ENCODE measurements at places on chromosomes 2 and 18.

DNA sequence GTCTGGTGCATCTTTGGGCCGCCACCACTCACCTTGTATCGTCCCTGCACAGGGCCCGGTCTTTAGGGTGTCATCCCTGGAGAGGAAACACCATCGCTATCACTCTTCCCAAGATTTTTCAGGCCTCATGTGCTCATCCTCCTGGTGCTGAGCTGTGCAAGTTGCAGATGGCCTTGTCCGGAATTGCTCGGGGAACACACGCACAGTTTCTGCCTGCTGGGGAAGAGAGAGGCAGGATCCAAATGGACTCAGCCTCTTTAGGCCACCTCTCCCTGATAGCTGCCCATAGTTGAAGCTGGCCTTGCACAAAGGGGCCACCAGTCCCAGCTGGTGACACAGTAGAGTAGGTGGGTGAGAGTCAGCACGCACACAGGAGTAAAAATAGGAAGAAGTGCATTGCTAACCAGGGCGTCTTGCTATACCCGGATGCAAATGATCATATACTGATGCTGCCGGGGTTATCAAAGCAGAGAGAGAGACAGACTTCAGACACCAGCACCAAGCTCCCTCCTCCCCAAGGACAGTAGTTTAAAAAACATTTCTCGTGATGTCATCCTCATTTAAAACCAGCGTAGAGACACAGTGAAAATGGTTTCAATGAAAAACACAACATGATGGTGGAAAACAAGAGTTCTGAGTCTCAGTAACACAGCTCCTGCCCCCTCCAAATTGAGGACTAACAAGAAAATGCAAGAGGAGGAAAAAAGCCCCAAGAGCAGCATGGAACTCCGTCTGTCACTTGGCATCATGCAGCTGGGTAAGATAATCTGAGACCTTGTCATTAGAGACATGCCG is 147.5 kb upstream of the NCK2 start:
- no peak for DNase-seq

DNA sequence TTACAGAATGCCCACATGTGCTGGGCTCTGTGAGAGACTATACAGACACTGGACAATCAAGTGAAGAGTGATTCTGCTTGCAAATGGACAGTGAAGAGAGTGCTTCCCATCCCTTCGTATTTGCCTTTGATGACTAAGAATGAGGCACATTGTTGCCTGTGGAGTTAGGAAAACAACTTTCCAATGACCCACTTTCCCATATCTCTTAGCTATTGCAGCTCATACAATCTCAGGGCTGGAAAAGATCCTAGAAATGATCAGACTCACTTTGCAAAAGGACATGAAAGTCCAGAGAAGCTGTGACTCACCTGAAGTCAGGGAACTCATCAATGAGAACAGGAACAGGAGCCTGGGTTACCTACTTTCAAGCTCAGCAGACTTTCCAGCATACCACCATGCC is 440.5 kb upstream of the TCF4 start:
- DNase-seq: no peak

- no peak for DNase-seq
Observed at GRCh38 chr2:68809324-68810240, 61.6 kb downstream of the BMP10 start.

DNA sequence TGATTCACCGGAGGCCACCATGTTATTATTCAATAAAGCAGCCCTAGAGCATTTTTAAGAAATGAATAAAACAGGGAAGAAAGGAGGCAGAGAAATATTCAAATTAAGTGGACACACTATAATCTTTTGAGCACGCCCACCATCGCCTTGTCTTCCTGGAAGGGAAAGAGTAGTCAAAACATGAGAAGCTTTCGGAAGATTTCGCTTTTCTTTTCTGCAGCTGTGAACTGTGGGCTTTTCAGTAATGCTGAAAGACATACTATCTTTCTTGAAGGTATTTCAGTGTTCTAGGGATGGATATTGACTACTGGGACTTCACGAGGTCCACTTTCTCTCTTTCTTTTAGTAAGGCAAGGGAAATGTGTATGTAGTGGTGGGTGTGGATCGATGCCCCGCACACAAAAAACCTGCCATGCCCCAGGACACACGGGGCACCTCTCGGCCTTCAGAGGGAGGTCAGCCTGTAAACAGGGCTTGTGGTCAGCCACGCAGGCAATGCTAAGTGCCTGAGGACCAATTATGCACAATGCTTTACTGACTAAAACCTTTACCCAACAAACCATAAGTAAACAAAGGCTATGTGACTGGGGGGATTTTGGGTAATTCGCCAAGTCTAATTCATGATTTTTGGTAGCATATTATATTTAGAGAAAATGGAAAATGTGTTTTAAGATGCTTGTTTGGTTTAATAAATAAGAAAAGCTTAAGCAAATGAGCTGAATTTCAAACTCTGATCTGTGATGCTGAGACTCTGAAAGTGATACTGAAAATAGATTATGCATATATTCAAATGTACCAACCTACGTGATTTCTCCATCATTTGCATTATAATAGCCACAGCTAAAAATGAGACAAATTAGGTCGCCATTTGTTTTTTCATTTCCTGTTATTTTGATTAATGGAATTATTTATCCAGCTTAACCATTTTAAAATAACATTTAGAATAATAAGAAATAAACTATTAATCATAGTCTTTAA is 130.5 kb downstream of the ZNF516 start:
- no peak for DNase-seq

DNA sequence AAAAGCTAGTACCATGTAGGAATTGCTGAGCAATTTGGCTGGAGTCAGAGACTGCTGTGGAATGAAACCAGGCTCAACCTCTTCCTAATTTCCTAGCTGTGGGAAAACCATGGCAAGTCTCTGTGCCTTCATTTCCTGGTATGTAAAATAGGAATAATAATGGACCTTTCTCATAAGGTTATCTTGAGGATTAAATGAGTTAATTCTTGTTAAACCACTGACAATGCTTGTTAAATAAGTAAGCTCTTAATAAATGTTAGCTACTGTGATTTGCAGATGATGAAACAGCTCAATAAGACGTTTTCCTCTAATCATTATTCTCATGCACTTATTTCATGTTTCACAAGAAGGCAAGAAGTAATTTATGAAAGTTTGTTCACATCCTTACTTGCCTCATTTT is 346.7 kb downstream of the RND3 start:
- no peak for DNase-seq

DNA sequence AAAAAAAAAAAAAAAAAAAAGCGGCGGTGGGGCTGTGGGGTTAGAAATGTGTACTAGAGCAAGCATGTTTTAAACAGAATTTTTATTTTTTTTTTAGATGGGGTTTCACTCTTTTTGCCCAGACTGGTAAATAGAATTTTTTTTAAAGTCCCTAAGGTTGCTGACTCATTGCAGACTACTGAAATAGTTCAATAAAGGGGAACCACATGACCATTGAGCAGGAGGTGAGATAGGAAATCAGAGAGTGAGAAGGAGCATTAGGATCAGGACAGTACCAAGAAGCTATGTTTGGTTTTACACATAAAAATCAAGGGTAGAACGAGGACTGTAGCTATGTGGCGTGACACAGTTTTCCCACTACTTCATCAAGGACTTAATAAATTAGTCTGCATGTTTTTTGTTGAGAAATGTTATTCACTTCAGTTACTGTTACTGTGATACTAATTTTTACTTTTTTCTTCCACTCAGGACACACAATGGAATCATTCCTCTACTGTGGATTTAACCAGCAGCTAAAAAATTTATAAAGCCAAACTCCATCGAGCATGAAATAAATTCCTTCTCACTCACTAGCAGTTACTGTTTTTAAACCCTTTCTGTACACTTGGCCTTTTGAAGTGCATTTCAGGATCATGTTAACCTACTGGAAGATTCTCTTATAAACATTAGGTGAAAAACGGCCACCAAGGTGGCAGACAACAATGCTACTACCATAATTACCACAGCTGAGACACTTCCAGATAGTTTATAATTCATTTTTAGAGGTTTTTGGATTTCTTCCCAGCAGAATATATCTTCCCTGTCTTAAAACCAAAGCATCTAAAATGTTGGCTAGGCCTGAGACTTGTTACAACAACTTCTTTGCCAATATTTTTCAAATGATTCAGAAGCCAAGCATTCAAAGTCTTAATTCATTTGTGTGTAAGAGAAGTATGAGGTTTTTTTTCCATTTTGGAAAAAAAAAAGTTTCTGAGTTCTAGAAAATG is 33.2 kb downstream of the LAMA1 start:
- no peak for DNase-seq

DNA sequence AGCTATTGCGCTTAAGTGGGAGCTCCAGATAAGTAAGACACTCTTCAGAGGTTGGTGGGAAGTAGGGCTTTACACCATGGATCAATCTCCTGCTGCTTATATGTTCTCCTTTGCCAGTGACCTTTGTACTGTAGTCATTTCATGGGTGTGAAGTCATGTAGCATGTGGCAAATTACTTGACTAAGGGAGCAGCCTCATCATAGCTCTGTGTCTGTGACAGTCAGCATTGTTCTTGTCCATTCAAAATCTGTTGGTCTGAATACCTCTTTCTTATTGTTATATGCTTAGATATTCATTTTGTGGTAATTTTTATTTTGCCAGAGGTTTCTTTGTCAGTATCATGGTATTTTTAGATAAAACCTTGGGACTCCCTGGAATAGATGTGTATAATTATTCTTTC is 18.2 kb downstream of the SLC4A1AP start:
- no peak for DNase-seq

DNA sequence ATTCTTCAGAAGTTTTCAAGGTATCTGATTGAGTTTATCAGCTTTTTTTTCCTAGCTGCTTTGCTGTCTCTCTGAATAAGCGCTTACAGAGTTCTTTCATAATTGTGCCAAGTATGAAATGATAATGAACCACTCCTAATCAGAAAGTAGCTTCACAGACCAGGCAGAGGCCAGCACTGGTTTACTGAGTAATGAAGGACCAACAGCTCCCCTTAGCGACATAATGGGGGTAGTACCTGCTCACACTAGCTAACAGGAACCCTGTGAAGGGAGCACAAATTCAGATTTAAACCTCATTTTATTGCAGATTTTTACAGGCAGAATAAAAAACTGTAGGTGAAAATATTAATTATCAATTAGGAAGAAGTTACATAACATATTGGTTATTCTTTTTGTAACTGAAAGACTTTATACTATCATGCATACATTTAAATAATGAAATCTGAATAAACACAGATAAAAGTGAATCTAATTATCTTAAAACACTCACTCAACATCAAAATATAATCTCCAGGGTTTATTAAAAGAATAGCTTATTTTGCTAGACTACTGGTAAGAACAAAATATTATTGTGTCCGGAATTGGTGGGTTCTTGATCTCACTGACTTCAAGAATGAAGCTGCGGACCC is 53.7 kb upstream of the LRRC30 start:
- peak; percentile 69 for DNase-seq

GRCh38 chr2:195477996-195478382 is 179.0 kb upstream of the SLC39A10 start:
- DNase-seq: no peak

DNA sequence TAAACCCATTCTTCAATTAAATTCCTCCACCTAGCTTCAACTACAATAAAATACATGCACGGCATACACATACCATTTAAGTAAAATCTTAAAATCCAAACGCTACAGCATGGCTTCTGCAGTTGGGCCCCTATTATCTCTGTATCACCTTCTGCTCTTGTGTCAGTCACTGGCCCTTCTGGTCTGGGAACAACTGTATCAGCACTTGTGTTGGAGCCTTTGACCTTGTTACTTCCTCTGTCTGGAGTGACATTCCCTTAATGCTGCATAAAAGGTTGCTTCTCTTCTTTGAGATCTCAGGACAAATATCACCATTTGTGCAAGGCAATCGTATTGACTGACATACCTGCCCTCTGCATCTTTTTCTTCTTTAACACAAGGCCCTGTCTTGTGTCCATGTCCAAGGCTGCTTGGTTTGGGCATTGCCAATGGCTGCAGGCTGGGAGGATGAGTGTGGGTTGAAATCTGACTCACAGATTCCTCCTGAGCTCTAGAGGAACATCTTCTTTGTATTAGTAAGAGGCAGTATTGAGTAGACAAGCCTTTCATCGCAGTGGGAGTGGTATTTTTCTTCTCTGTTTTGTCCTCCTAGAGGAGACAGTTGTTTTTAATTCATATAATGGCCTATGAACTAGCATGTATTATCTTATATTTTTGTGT is 267.8 kb upstream of the TRIB2 start:
- DNase-seq: no peak

DNA sequence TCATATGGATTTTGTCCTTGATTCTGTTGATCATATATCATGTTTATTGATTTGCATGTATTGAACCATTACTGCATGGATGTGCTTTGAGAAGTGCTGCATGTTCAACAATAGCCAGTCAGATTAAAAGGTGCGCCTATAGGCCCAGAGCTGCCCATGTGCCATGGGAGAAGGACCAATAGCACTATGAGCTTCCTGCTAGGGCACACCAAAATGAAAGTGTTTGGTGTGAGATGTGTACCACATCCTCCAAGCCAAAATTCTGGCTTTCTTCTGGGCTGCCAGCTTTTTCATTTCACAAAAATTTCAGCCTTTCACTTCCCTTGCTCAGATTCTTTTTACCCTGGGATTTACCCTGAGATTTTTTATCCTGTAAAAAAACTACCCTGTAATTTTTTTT is 34.8 kb upstream of the MMADHC start:
- no peak for DNase-seq

- DNase-seq: no peak
Observed at GRCh38 chr2:21585881-21586280, 462.1 kb downstream of the TDRD15 start.

- DNase-seq: no peak
Observed at GRCh38 chr18:5958822-5959221, 63.5 kb upstream of the TMEM200C start.

DNA sequence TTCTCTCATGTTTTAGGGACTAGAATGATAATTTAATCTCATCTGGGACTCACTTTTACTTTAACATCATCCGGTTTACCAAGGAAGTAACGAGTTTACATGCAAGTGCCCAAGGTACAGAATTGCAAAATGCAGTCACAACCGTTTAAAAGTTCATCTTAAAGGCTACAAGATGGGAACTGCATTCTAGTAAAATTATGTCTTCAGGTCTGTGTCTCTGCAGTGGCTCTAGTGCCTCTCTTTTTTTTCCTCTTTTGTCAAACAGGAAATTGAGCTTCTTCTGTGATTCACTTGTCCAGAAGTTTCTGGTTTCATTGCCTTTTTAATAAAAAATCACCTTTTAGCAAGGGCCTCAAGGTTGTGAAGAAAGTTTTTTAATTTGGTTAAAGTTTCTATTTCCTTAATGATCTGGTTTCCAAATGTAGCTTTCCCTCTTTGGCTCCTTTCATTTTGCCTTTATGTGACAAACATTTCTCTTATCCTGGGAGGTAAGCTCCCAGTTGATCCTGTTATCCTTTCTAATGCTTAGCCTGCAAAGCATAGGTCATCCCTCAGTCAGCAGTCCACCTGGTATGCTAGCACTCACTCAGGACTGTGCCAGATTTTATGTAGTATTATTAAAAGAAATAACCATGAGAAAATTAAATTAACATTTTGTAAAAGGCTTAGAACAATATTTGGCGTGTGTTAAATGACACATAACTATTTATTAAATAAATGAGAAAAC is 2.4 kb downstream of the GLS start:
- DNase-seq: peak; percentile 13

- DNase-seq: no peak
Observed at GRCh38 chr2:108870069-108870644, 83.6 kb downstream of the CCDC138 start.

- no peak for DNase-seq
Observed at GRCh38 chr18:13397504-13398163, 179.1 kb downstream of the LDLRAD4 start.
